HTR-8/SVneo (cell line): ENCODE measurements at places on chromosomes 12 and 14.

DNA sequence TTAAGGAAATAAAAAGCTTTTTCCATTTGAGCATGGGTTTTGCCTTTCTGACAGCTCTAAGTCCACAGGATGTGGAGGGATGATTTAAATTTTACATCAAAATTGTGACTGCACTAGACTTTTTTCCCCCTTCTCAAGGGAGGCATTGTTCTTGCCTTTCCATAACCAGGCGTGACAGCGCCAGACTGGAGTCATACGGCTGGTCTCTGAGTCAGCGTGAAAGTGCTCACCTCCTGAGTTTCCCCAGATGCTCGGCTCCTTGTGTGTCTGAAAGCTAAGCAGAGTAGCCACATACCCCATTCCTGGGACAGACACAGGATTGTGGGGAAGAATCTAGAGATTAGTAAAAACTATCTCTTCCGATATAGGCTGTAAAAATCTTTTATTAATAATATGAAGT is 43.1 kb downstream of the SOX5 start:
- no peak for DNase-seq

DNA sequence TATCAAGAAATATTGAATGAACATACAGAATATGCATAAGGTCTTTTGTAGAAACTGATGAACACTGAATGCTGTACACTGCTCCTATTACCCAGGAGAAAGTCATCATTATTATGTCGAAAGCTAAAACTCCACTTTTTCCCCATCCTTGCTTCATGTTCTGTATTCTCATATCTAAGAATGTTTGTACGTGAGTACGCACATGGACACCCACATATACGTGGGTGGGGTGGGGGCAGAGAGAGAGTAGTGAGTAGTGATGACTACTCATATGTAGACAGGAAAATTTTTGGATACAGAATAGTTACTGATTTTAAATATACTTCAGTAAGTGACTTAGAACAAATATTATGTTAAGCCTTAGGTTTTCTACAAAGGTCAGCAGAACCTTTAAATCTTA is 75.1 kb downstream of the FERMT2 start:
- no peak for DNase-seq

- DNase-seq, result no peak
Measured at GRCh38 chr12:122159882-122160281, 14.1 kb downstream of the IL31 start.

GRCh38 chr14:81176241-81176640 is 44.5 kb downstream of the GTF2A1 start:
- no peak for DNase-seq

- peak; percentile 45 for DNase-seq
Measured at GRCh38 chr12:34218193-34219045, 196.1 kb downstream of the ALG10 start.

DNA sequence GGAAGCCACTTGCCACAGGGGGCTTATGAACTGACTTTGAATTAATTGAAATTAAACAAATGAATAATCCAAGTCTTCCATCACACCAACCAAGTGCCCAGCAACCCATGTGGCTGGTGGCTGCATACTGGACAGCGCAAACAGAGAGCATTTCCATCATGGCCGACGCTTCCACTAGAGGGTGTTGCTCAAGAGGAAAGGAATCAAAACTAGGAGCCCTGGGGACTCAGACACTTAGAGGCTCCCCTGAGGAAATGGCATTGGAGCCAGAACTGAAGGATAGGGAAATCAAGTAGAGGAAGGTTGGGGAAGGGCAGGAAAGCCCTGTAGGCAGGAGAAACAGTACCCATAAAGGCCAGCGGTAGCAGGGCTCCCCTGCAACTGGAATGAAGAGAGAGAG is 50.6 kb upstream of the NUAK1 start:
- no peak for DNase-seq

DNA sequence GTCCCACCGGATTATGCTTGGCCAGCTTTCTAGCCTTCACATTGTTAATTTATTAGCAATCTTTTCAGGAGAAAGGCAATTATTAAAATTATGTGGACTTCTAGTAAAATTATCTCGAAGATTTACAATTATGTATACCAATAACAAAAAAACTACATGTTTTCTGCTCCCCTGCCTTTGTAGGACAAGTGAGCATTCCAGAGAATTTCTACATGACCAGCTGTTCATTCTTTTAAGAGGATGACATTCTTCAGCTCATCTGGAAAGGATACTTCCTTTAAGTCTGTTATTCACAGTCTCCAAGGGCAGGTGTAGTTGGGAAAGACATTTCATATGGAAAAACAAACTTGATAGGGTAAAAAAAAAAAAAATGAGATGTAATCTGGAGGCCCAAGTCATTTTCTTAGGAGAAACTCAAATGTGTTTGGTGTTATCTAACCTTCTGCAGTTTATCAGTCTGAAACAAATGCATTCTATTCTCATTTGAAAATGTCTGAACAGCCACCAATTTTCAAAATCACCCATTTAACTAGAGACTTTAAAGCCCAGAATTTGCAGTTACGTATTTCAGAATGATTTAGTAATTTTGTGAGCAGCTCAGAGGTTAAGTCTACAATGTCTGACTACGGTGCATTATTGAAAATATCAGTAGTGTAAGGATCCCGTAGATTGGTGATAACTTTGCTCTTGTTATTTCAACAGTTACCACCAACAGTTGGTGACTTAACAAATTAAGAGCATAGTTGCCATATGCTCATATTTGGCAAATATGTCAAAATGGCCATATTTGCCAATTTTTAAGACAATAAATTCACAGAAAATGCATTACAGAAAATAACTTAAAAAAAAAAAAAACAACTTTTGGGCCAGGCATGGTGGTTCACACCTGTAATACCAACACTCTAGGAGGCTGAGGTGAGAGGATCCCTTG is 1.8 kb upstream of the PHLDA1 start:
- no peak for DNase-seq

DNA sequence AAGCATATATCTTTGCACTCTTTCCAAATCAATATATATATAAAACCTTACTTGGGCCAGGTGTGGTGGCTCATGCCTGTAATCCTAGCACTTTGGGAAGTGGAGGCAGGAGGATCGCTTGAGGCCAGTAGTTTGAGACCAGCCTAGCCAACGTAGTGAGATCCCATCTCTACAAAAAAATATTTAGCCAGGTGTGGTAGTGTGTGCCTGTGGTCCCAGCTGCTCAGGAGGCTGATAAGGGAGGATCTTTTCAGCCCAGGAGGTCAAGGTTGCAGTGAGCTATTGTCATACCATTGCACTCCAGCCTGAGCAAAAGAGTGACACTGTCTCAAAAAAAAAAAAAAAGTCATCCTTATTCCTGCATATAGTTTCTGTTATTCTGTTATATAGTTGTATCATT is 14.4 kb downstream of the OS9 start:
- no peak for DNase-seq

DNA sequence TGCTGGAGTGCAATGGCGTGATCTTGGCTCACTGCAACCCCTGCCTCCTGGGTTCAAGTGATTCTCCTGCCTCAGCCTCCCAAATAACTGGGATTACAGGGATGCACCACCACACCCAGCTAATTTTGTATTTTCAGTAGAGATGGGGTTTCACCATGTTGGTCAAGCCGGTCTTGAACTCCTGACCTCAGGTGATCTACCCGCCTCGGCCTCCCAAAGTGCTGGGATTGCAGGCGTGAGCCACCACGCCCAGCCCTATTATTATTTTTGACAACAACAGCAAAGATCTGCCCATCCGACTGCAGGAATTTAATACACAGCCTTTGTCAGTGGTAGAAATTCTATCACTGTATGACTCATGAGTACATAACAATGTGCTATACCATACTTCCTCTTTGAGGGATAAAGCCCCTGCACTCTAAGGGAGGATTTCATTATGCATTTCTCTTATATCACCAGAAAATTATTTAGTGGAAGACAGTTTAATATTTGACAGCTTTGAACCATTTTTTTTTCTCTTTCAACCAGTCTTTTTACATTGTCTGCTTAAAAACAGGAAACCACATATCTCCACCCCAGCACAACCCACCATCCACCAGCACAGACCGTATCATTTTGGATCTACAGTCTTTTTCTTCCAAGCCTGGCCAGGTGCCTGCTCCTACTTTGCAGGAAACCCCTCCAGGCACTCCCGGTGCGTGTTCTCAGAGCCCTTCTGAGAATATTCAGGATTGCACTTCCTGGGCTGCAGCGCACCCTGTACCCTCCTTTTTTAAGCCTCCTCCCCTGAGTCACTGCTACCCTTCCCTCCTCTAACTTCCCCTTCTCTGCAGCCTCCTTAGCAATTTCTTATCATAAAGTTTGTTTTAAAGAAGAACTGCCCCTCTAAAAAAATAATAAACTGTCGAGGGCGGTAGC is 594 bp downstream of the ARHGDIB start:
- DNase-seq, result peak; percentile 18
